ENCODE measurements at places on chromosomes 2 and 18.
A peak's percentile ranks its signal among the peaks of the same experiment; 100 is the strongest.

- no peak for DNase-seq
Measured at GRCh38 chr2:220227266-220227920, 600.0 kb downstream of the SLC4A3 start.

DNA sequence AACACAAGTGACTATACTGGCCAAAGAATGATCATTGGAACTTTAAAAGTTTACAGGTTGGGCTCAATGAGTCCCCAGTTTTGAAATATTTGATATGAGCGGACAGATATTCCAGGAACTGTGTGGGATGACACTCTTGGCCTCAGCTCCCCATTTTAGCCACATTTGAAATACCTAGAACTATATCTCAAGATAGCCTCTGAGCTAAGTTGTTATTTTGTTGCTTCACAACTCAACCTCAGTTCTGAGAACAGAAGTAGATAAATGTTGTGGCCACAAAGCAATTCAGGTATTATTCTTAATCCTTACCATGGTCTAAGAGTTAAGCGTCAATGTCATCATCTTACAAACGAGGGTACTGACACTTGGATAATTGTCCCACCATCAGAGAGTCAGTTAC lies 172.2 kb upstream of the SETBP1 start:
- peak; percentile 14 for DNase-seq

DNA sequence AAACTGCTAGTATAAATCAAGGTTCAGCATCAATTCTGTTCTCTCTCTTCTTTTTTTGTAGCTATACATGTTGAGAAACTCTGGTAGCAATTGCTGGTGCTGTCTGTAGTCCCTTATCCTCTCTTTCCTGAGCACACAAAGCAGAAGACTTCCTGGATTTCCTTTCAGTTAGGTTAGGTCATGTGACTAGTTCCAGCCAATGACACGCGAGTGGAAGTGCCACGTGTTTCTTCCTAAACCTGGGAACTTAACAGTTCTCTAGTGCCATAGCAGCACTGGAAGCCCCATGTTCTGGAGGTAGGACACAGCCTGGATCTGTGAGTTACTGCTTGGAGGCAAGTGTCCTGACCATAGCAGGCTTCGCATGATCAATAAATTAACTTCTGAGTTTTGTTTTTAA lies 125.9 kb downstream of the PLA2R1 start:
- DNase-seq, result no peak

DNA sequence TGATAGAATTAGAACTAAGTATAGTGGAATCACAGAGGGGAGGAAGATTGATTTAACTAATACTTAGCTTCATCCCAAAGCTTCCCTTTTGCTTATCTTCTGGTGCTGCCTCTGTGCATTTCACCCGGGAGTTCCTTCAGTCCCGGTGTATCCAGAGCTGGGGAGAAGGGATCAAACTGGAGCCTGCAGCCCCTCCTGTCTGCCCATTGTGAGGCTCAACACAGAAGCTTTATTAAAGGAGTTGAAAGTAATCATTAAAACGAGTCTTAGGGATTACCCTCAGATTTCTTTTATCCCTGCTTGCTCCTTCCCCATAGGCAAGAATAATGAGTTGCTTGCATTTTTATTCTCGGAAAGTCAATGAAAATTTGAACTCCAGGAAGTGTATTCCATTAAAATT lies 739.7 kb upstream of the DDX18 start:
- DNase-seq, result no peak

DNA sequence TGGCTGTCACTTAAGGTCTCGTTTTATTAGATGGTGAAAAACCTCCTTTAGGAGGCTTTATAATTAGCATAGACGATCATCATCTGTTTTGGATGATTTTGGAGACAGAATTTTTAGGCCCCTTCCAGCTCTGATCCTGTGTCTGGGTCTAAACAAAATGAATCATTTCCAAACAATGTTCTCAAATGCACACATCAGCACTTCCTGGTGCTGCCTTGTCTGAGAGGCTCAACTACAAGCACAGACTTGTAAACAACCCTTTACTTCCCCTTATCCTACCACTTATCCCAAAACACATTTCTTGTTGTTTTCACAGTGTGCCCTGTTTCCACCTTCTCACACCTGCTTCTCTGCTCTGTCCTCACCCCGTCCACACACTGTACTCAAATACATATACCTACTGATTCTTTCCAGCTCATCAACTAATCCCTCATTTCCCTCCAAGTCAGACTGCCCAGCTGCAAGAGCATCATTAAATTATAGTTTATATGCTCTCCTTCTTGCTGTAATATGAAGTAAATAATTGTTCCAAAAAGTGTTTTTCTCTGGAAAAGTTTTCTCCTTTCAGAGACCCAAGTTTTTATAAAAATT lies 71.2 kb upstream of the COL3A1 start:
- no peak for DNase-seq

GRCh38 chr18:36412778-36413177 lies 115.3 kb downstream of the FHOD3 start:
- no peak for DNase-seq

GRCh38 chr2:2527148-2527547 lies 196.1 kb upstream of the MYT1L start:
- no peak for DNase-seq

GRCh38 chr2:109142416-109143210 lies 13.6 kb downstream of the SH3RF3 start:
- no peak for DNase-seq

GRCh38 chr2:150937030-150937429 lies 324.6 kb downstream of the RBM43 start:
- no peak for DNase-seq

DNA sequence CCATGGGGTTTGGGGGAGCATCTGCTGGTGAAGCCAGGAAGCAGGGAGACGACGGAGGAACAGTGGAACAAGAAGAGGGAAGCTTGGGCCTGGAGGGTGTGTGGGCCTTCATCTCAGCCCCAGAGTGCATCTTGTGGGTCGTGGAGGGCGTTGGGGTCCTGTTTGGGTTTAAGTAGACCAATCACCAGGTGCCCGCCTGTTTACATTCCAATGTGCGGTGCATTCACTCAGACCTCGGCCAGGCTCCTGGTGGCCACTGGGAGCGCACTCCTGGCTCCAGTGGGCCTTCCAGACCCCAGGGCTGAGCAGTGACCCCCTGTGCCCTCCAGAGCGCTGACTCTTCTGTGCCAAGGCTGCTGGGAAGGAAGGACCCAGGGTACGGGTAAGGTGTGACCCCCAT lies 293.7 kb downstream of the NDUFA10 start:
- DNase-seq, result no peak

DNA sequence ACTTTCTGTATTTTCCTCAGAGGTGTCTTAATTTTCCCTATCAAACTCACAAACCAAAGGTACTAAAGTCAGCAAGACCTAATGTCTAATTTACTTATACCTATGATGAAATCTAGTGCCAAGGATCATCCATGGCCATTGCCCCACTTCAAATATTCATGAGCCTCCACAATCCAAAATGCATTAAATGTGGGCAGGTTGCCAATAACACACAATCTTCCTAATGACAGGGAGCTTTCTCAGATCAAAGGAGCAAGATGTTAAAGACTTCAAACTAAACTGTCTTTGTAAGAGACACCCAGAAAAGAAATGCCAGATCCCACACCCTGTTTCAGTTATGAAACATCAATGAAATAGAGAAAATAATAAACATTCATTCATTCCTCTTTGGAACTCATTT lies 143.2 kb downstream of the TMEFF2 start:
- DNase-seq, result no peak

- no peak for DNase-seq
Measured at GRCh38 chr2:136389809-136390208, 271.9 kb upstream of the CXCR4 start.

DNA sequence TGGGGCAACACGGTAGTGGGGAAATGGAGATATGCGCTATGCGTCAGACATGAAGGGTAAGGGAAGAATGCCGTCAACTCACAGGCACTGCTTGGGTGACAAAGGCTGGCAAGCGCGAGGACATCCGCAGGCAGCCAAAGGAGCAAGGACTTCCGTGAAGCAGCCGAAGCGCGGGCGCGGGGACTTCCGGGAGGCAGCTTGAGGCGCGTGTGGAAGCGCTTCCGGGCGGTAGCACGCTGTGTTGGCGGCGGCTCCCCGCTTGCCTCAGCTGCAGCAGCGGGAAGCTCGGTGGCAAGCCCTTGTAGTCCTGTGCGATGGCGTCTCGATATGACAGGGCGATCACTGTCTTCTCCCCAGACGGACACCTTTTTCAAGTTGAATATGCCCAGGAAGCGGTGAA lies at the start of gene PSMA8:
Gene PSMA8 (plus strand): TSS at position 218 of the 400 bp plus-strand sequence. CDS start 97 bp downstream, at position 315.
- peak; percentile 39 for DNase-seq

DNA sequence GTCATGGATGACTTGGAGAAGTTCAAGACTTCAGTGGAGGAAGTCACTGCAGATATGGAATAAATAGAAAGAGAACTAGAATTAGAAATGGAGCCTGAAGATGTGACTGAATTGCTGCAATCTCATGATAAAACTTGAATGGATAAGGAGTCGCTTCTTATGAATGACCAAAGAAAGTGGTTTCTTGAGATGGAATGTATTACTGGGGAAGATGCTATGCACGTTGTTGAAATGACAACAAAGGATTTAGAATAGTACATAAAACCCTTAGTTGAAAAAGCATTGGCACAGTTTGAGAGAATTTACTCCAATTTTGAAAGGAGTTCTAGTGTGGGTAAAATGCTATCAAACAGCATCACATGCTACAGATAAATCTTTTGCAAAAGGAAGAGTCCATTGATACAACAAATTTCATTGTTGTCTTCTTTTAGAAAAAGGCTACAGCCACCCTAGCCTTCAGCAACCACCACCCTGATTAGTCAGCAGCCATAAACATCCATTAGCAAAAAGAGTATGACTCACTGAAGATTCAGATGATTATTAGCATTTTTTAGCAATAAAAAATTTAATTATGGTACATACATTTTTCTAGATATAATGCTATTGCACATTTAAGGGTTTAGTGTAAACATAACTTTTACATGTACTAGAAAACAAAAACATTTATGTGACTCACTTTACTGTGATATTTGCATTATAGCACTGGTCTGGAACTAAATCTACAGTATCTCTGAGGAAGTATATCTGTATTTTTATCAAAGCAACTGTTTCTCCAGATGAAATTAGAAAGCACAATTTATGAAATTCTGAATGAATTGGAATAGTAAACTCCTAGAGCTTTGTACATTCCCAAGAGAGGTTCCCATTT lies 110.5 kb upstream of the TACR1 start:
- no peak for DNase-seq

GRCh38 chr2:101307950-101308431 lies 510 bp downstream of the RNF149 start:
- DNase-seq, result no peak

DNA sequence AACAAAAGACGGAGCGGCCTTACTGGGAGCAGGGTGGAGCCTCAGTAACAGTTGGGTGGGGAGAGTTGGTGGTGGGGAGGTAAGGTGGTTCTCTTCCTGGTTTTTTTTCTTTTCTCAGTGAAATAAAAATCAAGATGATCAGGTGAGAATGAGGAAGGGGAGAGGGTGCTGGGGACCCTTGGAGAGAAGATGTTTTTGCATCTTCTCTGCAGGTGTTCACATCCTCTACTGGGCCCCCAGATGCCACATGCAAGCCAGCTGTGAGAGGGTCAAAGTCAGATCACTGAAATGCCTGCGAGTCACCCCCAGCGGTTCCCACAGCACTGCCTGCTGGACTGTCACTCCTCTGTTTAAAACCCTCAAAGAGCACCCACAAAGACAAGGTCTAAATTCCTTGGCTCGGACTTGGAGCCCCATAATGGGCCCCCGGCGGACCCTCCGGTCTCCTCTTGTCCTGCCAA lies 69.8 kb upstream of the FHL2 start:
- no peak for DNase-seq

- DNase-seq, result no peak
Measured at GRCh38 chr2:33321876-33322483, 154.5 kb upstream of the RASGRP3 start.

DNA sequence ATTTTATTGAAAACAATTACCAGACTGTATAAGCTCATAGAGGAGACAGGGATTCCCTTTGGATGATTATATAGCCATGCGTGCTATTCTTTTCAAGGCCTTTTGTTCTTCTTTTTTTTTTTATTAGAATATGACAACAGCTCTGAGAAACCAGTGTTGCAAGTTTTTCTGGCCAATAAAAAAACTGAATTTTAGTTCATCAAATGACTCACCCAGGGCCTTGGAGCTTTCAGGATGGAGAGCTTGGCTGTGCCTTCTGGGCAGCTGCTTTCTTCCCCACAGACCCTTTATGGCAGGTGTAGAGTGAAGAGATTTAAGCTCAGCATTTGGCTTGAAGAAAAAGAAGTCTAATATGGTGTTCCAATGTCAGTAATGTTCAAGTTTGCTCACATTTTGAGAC lies 497.9 kb upstream of the FANCL start:
- DNase-seq, result no peak

DNA sequence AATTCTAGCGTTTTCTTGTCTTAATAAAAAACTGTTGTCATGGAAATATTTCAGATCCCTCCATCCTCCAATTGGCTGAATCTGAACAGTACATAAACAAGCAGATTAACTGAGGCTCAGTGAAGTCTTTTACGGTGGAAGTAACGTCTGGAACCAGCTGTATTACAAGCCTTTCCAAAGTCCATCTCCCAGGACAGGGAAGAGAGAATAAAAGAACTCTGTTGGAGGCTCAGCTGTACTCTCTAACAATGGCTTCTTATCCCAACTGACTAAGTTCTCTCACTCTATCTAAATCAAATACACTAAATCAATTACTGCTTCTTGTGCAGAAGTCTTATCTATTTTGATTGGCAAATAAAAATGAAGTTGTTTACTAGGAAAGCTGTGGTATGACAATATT lies 19.9 kb upstream of the NEDD4L start:
- DNase-seq, result no peak

DNA sequence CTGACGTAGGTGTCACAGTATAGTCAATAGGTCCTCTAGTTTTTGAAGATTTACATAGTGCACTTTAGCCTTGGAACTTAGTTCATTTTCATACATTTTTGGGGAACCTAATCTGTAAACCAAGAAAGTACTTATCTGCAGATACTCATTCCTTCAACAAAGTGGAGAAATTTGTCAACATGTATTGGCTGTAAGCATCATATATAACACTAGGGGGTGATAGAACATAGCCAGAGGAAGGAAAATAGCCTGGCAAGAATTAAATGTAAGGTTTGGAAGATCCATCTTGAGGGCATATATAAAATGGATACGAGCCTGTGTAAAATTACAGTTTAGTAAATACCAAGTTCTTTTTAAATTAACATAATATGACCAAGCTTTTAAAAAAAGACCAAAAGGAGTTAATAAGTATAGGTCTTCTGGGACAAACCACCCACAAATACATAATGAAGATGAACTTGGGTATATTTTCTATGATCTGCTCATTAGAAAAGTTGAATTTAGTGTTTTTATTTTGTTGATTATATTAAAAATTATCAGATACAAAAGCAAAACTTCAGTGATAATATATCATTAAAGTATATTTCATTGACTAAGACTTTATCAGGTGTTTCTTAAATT lies 18.2 kb downstream of the RPL37A start:
- DNase-seq, result peak; percentile 40

DNA sequence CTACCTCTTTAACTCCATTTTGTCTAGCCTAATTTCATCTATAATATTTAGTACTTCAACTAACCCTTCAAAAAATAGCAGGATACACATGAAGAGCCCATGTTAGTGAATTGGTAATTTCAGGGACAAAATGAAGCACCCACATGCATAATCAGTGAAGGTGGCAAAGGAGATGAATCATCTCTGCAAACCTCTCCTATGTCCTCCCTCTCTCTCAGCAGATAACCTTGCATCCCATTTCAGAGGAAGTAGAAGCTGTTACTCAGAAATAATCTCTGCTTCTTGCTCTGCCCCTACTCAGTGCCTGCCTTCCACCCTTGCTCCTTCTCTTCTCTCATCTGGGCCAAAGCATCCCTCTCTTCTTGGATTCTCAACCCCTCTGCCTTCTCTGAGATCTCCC lies 60.2 kb upstream of the CAVIN2 start:
- DNase-seq, result no peak

- no peak for DNase-seq
Measured at GRCh38 chr2:15579641-15580040, 12.0 kb upstream of the DDX1 start.

Data from immature natural killer cell (primary cell).